A673 (cell line): ENCODE measurements at places on chromosomes 3 and 15.

GRCh38 chr3:25782938-25783660 is at the start of gene NGLY1:
Gene NGLY1, minus strand, starts transcription at chr3:25783443. Its CDS starts 53 bp downstream, at chr3:25783390.
- peak; percentile 88 for DNase-seq

DNA sequence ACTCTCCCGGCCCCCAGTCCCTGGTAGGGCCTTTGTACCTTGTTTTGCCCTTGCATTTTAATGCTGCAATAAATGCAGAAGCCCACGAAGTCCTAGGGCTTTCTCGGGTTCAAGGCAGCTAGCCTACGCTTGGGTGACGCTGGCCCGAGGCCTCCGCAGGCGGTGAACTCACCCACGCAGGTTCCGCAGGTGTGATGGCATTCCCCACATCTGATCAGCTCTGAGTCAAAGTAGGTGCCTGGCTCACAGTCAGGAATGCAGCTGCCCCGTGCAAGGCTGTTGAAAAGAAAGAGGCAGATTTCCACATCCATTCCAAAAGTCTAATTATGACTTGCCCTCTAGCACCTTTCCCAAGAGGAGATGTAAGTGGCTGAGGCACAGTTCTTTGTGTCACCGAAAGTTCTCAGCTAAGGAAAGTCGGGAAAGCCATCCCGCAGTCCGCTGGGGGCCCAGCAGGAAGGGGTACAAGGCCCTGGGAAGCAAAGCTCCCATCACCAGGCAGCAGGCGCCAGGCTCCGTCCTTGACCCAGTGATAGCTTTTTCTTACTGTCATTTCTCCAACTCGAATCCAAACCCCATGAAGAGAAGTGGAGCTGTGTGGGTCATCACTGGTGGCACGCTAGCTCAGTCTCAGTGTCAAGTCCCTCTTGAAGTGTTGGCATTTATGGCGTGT is 23.2 kb upstream of the SNRPA1 start:
- DNase-seq, result no peak

GRCh38 chr3:157107644-157108133 is 52.3 kb downstream of the CCNL1 start:
- peak; percentile 54 for DNase-seq

DNA sequence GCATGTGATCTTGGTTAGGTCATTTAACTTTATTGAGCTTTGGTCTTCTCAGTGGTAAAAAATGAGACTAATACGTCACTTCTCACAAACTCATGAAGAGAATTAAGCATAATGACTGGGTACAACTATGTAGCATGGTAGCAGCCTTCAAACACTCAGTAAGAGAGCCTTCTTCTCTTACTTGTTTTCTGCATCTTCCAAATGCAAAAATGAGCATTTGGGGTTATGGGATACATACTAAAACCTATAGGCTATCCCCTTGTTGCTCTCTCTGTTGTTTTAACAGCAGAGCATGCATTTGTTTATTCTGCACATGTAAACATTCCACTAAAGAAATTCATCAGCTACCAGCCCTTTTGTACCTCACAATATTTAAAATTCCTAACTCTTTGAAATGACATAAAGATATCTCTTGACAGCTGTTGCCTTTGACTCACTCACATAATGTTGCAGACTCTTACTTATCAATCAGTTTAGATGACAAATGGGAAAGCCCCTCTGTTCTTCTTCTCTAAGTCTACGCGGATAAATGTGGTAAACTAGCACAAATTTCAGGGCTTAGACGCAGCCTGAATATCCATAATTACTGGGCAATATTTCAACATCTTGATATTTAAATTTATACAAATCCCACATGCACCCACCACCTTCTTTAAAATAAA is 327.3 kb upstream of the SATB1 start:
- no peak for DNase-seq

GRCh38 chr3:29385046-29385830 is 104.4 kb downstream of the RBMS3 start:
- no peak for DNase-seq

- no peak for DNase-seq
These were observed 34.5 kb downstream of the ZBTB11 start for GRCh38 chr3:101642441-101642840.

GRCh38 chr3:57974796-57975388 is 33.3 kb upstream of the FLNB start:
- peak; percentile 14 for DNase-seq

GRCh38 chr15:27576576-27576975 is 522.5 kb downstream of the OCA2 start:
- no peak for DNase-seq

DNA sequence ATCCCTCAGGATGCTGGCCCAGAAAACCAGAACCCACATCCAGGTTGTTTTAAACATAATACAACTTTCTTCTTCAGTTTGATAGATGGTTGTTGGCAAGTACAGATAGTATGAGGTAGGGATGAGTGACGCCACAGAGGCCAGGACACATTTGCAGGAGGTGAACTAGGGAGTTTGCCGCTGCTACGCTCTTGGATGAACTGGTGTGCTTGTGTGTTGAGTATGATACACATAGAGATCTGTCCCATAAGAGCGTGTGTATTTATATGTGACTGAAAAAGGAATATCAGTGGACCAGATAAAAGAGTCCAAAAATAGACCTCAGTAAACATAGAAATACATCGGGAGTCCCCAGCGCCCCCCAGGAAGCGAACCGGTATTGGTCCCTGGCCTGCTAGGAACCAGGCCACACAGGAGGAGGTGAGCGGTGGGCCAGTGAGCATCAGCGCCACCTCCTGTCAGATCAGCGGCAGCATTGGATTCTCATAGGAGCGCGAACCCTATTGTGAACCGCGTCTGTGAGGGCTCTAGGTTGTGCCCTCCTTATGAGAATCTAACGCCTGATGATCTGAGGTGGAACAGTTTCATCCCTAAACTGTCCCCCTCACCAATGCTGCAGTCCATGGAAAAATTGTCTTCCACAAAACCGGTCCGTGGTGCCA is 98.1 kb downstream of the LRRK1 start:
- peak; percentile 39 for DNase-seq

DNA sequence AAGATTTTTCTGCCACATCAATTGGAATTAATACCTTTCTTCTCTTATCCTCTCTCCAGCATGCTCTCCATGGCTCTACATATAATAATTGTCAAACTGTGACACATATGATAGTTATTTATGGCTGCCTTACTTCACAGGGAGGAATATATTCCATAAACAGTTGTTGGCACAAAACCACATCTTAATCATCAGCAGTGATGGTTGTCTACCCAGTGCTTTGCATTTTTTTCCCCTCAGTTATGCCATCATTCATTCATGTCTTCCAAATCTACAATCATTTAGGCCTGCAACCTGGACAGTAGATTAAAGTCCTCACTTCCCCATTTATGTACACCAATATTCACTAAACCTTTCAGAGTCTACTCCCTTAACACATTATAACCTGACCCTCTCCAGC is 107.7 kb downstream of the THRB start:
- DNase-seq, result no peak

GRCh38 chr15:72033285-72033684 is 84.7 kb downstream of the MYO9A start:
- no peak for DNase-seq

- no peak for DNase-seq
These were observed 64.4 kb downstream of the LINGO1 start for GRCh38 chr15:77568014-77568972.

GRCh38 chr3:117003501-117003900 is 293.9 kb downstream of the TUSC7 start:
- no peak for DNase-seq

GRCh38 chr3:63992516-63993209 is 30.6 kb downstream of the PSMD6 start:
- no peak for DNase-seq

DNA sequence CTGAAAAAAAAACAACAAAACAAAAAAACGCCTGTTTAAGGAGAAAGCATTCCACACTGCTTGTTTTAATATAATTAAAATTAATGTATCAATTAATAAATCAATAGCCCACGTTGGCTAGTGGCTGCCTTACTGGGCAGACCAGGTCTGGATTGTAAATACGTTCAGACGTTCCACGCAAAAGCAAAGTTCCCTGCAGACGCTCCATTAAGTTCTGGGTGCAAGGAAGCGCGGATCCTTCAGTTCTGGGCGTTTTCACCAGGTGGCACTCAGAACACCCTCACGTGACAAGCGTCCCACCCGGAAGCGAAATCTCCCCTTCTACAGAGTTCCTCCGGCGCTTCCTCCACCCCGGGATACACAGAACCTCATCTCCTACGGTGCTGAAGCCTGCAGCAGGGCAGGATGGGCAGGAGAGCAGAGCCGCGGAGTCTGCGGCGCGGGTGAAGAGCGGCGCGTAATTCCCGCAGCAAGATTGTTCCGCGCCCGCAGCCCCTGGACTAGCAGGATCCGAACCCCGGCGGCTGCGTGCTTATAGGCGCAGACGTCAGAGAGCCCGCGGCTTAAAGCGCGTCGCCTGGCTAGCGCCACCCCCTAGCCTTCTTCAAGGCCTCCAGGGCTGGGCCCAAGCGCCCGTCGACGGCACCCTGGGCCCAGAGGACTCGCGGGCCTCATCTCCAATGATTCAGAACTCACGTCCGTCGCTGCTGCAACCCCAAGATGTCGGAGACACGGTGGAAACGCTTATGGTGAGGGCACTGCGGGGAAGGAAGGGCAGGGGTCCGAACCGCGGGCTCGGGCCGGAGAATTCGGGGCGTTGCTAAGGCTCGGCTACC is at the start of gene SLC25A38:
Gene SLC25A38 (plus strand): TSS at position 326 of the 836 bp plus-strand sequence. CDS start 355 bp downstream, at position 681.
- DNase-seq, result peak; percentile 84

- no peak for DNase-seq
These were observed 19.1 kb downstream of the KBTBD8 start for GRCh38 chr3:67017211-67017610.

- no peak for DNase-seq
These were observed 107.2 kb downstream of the GTPBP8 start for GRCh38 chr3:113097960-113098447.

DNA sequence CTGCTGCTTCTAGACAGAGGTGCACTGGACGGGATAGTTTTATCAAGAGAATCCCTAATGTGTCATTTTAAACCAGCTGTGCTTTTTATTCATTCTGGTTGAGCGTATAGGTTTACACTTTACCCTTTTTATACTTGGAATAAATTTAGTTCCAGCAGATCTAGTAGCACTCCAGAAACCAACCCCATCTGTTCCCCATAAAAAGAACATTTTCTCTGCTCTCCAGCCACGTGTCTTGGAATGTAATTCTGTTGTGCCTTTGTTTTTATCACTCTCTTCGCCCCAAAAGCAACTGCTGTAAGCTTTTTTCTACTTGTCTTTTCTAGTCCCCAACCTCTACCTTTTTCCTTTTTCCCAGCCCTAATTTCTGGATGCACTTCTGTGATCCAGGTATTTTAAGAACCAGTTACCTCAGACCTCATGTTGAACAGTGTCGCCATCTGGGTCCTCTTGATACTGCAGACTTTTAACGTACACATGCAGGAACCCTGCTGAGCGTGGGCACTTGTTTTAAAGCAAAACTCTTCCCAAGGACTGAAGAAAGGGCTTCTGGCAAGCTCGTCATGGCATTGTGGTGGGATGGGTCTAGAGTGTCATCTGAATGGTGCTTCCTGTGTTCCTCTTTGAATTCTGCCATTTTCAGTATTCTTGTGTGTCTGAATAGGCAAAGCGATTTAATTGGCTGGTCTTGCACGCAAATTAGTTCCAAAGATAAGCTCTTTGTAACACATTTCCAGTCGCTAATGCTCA is 5.7 kb upstream of the EXOG start:
- DNase-seq, result no peak

- DNase-seq, result no peak
These were observed 67.1 kb upstream of the CDV3 start for GRCh38 chr3:133506215-133506901.

GRCh38 chr15:39312984-39313383 is 267.9 kb upstream of the THBS1 start:
- DNase-seq, result no peak

GRCh38 chr3:53595660-53596059 is 101.2 kb downstream of the CACNA1D start:
- no peak for DNase-seq

DNA sequence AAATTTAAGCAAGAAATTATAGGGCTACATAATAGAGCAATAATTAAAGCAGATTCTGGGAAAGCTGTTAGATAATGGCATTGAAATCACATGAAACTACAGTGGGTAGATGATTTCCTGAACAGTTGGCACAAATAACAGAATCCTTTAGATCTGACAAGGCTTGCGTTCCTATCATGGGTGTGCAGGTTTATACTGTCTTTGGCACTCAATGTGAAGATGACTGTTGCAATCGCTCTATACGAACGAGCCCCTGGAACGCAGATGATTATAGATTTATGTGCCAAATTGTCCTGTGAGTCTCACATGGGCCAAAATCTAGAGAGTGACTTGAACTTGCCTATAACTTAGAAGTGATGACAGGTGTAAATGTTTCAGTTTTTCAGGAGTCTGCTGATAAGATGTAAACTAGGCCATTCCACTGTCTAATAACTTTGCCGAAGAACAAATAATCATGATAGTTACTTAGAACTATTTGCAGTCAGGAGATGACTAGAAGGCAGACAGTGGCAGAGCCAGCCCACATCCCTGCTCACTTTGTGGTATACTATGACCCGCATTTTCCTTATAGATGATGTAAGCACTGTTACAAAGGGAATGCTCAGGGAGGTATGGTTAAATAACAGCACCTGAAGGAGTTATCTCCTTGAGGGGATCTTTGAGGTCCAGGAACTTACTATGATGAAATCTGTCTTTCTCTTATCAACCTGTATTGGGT is 30.5 kb upstream of the TRPC1 start:
- DNase-seq, result no peak

DNA sequence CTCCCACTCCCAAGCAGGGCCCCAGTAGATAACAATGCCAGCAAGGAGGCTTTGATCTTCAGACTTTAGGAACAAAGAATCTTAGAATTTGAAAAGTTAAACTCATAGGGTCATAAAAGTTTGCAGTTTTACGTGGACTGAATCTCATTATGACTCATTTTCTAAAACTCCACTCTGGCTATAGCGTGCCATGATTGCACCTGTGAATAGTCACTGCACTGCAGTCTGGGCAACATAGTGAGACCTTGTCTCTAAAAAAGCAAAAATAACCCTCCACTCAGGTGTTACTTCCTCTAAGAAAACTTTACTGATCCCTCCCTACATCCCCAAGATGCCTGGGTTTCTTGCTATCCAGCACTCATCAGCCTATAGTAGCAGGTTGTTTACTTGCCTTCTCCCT is 104.5 kb downstream of the IL20RB start:
- DNase-seq, result no peak

- no peak for DNase-seq
These were observed 701.2 kb downstream of the NLGN1 start for GRCh38 chr3:174098746-174099145.

- no peak for DNase-seq
These were observed 129.2 kb downstream of the CCNL1 start for GRCh38 chr3:157030712-157031111.

GRCh38 chr3:123653221-123653682 is 68.4 kb upstream of the HACD2 start:
- peak; percentile 67 for DNase-seq

- no peak for DNase-seq
These were observed 285.8 kb upstream of the SEMA6D start for GRCh38 chr15:47431501-47431900.

GRCh38 chr3:166388321-166388720 is 551.1 kb upstream of the BCHE start:
- DNase-seq, result no peak
